CD4-positive, alpha-beta T cell treated with Interleukin-10 for 1 hour (primary cell): ENCODE measurements at places on chromosomes 5 and 9.

GRCh38 chr5:150801117-150801927 is 22.8 kb downstream of the SMIM3 start:
- peak; percentile 68 for DNase-seq

DNA sequence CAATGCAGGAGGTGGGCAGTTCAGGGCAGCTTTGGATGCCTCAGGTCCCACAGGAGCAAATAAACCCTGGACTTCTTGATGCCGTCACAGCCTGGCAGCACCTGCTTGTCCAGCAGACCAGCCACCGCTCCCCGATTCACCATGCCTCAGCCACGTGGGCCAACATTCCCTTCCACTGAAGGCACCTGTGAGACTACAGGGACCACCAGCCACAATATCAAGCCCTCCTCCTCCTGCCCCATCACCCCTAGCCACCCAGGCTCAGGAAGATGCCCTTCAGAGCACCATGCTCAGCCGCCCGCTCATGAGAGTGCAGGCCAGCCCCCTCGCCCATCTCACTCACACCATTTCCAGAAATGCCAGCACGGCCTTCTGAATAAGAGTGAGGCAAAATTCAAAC is 234.7 kb downstream of the SYK start:
- DNase-seq, result no peak

- no peak for DNase-seq
Observed at GRCh38 chr5:74378464-74378863, 262.1 kb downstream of the ENC1 start.

GRCh38 chr5:34682926-34683623 is 26.9 kb downstream of the RAI14 start:
- DNase-seq, result no peak

DNA sequence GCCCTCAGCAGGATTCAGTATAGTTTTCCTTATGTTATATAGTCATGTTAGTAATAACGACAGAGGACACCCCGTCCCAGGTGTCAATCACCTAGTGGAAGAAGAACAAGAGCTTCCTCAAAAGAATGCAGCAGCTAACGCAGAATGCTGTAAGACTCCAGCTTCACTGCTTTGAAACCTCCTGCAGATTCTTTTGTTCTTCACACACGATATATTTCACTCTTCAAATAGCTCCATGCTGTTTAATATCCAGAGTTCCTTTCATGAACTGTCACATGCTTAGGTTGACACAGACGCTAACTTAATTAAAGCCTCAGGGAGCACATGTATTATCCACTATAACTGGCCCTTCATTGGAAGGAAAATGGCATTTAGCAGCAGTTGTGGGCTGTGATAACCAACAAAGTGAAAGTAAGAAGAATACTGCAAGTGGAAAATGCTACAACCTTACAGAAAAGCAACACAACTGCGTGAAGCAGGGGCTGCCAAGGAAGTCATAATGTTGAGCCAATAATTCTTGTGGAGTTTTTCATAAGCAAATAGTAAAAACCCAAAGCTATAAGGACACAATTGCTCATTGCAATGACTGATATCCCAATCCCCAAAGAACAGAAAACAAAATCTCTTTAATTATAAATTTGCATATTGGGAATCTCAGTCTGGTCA is 387.5 kb downstream of the PLK2 start:
- DNase-seq, result no peak

GRCh38 chr5:74182603-74183002 is 457.9 kb downstream of the ENC1 start:
- DNase-seq, result no peak

DNA sequence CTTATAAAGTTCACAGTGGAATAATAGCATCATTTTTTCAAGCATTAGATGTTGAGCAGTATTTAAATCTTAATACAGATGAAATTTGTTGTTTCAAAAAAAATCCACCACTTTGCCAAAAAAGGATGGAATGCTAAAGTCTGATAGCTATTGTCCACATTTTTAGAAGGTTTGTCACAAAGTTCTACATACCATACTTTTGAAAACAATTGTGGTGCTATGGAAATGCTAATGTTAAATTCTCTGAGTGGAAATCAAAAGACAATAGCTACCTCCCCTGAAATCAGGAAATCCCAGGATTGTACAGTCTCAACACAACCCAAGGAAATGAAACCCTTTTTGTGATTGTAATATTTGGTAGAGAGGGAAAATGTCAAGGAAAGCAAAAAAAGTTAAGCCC is 19.3 kb upstream of the GRAMD2B start:
- no peak for DNase-seq
